Right lung (tissue), 10 donors: ENCODE measurements at places on chromosomes 16 and 17. TPM values are rescaled to one million over a fixed set of nuclear protein-coding genes. Genes with fewer than 3 reads are reported as not detected.

DNA sequence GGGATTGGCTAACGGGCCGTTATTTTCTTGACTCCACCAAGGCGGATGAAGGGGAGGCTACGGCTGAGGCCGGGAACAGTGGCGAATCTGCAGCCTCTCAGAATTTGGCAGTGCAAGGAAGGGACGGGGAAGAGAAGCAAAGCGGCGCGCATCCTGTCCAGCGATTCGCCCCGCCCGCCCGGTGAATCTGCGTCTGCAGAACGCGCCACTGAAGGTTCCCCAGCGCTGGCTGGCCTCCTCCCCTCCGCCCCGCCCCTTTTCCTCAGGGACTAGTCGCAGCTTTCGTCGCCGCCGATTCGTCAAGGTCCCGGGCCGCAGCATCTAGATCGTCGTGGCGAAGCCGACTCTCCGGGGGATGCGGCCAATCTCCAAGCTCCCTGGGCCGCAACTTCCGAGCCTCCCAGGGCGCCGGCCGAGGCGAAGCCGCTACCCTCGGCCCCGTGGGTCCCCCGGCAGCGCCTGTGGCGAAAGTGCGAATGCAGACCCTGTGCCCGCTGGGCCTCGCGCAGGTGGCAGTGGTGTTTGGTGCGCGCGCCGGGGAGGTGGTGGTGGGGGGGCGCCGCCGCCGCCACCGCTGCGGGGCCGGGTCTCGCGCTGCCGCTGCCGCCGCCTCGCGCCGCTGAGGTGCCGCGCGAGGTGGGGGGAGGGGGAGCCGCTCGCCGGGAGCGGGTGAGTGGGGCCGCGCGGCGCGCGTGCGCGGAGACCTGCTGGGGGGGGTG lies at the start of gene SETD1A:
Gene SETD1A (plus strand): TSS at position 299 of the 719 bp plus-strand sequence. CDS start 978 bp downstream, outside the sequence.
- peak; percentile 96 for DNase-seq

DNA sequence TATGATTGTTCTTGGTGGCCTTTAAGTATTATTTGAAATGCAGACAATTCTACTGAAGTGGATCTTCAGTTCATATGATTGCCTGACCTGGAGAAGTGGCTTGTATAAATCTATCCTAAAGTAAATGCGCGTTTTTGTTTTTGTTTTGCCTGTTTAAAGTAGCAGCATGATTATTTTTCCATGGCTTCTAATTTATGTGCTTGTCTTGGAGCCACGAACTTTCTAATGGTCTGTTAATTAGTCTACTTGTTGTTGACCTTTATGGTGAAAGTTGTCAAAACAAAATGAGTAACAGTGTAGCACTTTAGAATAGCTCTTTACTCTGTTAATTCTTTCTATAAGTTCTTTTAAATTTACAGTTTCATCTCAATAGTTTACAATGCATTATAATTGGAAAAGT lies 1.7 kb downstream of the PRKAR1A start:
- no peak for DNase-seq

NAGPA gene
- 8.4 TPM for polyA plus RNA-seq

NUP85 gene
- 79.8 TPM for polyA plus RNA-seq

NPIPB8 gene
- 3.0 TPM for polyA plus RNA-seq

KIF2B gene
- not detected for polyA plus RNA-seq

DNA sequence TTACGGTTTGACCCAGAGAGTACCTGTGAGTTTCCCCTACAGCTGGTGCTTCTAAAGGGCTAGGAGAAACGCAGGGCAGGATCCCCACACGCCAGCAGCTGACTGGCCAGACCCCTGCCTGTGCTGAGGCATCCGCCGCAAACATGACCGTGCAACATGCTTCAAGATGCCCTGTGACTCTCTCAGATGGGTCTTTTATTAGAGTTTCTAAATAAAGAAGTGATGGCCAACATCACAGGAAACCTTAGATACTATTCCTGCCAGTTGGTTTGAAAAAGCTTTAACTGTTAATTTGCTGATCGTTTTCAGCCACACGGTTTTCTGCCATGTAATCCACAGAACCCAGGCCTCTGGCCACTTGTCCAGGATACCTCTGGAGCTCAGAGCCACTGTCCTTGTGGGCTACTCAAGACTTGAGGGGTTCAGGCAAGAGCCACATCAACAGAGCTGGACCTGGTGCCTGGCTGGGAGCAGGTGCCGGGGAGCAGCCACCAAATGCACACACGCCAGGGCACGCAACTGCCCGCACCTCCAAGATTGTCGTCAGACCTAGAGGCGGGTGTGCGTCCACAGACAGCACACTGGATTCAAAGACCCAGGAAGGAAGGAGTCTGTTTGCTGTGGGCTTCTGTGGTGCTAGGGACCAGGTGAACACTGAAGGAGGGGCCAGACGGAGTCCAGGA lies 118.4 kb downstream of the ZNF778 start:
- DNase-seq: no peak

CLEC16A gene
- 18.7 TPM for polyA plus RNA-seq

GRCh38 chr16:81709016-81709900 lies 69.8 kb upstream of the PLCG2 start:
- no peak for DNase-seq

DPEP2 gene
- polyA plus RNA-seq: 2.3 TPM

DNA sequence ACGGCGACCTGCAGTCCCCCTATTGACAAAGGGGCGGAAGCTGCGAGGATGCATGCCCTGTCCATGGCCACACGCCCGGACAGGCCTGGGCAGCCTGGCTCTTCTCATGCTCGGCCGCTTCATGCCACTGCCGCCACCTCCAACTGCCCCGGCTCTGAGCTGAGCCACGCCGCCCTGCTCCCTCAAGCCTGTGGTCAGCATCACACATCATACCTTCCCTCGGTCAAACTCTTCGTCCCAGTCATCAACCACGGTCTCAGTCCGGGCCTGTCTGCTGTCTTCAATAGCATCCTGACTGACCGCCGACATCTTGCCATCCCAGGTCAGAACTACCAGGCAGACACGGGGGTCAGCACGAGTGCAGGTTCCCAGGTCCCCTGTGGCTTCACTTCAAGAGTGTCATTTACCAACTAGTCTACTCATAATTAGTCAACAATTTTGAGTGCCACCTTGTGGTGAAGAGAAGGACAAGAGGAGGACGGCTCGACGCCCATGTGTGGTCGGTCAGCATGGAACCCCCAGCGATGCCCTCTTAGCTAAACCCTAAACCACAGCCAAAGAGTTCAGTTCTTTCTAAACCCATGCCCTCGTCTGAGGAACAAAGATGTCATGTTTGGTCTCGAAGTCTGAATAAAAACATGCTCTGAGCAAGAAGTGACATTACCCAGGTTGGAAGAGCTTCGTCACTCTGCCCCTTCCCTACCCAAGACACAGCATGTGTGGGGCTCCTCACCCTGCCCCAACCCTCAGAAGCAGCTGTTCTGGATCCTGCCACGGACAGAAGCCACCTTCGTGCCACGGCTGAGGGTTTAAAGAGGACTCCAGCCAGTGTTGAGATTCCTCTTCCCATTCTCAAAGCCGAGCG lies 16.9 kb upstream of the CYTH1 start:
- peak; percentile 25 for DNase-seq

DNA sequence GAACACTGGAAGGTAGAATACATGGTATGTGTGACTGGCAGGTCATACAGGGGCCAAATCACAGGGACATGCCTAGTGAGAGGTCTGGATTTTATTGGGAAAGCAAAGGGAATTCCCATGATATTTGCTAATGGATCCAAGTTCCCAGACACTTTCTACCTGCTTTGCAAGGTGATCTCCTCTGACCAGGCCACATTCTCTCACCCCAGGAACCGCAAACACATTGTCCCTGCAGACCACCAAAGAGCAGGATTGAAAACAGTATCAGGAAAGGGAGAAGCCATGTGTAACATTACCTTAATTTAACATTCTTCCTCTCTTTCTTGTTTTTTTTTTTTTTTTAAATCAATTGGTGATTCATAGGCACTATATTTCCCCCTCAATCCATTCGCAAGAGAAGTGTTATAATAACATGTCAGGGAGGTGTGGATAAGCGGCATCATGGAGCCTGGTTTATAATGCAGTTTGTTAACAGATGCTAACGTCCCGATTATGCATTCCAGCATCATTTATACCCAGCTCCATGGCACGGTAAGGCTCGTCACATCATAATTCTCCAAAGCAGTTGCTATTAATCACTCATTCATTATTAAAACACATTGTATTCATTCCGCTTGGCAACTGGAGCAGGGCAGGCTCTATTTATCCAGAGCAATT lies 155.1 kb upstream of the CCL2 start:
- no peak for DNase-seq

- DNase-seq: no peak
These were observed 11.7 kb downstream of the ATPAF2 start for GRCh38 chr17:18027280-18027679.

DNA sequence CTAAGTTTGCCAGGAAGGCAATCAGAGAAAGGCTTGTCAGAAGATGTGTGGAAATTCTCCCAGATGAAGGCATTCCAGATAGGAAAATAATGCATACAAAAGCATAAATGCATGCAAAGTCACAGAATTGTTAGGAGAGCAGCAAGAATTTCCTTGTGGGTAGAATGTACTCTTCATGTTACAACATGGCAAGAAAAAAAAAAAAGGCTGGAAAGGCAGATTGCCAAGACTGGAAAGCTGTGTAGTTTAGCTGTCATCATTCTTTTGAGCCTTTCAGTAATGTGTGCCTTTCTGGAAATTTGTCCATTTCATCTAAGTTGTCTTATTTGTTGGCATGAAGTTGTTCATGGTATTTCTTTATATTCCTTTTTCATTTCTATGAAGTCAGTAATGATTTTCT lies 71.0 kb upstream of the EFCAB3 start:
- peak; percentile 6 for DNase-seq

DNA sequence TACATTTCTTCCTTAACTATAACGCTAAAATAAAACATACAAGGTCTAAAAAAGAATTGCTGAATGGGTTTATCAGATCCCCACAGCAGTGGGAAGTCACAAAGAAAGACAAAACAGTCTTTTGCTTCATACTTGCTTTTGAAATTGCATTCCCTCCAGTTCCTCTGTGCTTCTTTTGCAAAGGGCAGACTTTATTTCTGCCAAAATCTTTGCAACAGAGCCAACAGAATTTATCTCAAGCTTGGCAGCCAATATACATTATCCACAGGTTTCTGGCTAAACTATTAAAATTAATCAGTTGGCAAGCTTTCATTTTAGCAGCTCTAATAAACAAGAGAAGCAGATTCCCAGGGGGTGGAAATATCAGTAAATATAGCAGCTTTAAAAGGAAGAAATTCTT lies 378.9 kb upstream of the CA10 start:
- no peak for DNase-seq

GRCh38 chr17:50935221-50935995 lies 69.3 kb upstream of the TOB1 start:
- DNase-seq: no peak

- peak; percentile 70 for DNase-seq
These were observed 12.2 kb upstream of the NDRG4 start for GRCh38 chr16:58487566-58488351.

GRCh38 chr17:55366020-55366481 lies 55.6 kb downstream of the MMD start:
- DNase-seq: no peak

DNA sequence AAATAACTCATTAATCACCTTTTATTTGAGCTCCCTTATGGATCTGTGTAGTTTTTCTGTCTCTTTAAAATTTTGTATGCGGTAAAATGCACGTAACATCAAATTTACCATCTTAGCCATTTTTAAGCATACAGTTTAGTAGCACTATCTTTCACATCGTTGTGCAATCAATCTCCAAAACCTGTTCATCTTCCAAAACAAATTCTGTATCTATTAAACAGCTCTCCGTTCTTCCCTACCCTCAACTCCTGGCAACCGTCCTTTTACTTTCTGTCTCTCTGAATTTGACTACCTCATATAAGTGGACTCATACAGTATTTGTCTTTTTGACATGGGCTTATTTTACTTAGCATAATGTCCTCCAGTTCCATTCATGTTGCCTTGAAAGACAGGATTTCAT lies 100.5 kb downstream of the NF1 start:
- DNase-seq: no peak

ATP1B2 gene
- 28.6 TPM for polyA plus RNA-seq

ALDH3A1 gene
- 0.34 TPM for polyA plus RNA-seq

MED9 gene
- polyA plus RNA-seq: 16.6 TPM

- DNase-seq: peak; percentile 71
These were observed 23.6 kb upstream of the KRT17 start for GRCh38 chr17:41647940-41648410.

CD300LG gene
- polyA plus RNA-seq: 0.77 TPM

ADCY9 gene
- 10.4 TPM for polyA plus RNA-seq

CLEC10A gene
- 4.3 TPM for polyA plus RNA-seq

GRCh38 chr17:2421315-2422147 lies 20.7 kb upstream of the MNT start:
- no peak for DNase-seq

GRCh38 chr17:76709077-76709950 lies 1.5 kb downstream of the MXRA7 start:
- peak; percentile 87 for DNase-seq

SEZ6L2 gene
- polyA plus RNA-seq: 5.6 TPM
